ENCODE measurements at places on chromosomes 1 and 21. TPM values are rescaled to one million over a fixed set of nuclear protein-coding genes. Genes with fewer than 3 reads are reported as not detected.

Gene PADI1
- total RNA-seq, result under 0.01 TPM

Gene CENPF
- total RNA-seq, result 8.3 TPM

Gene SPATA45
- total RNA-seq, result not detected

Gene CTSS
- total RNA-seq, result 10.9 TPM

Gene ZMYM4
- 50.4 TPM for total RNA-seq

Gene LCE1C
- not detected for total RNA-seq

Gene SPRR2G
- not detected for total RNA-seq

Gene TACSTD2
- 0.29 TPM for total RNA-seq

Gene MEX3A
- 0.88 TPM for total RNA-seq
